Stimulated activated CD8-positive, alpha-beta memory T cell treated with anti-CD3 and anti-CD28 coated beads, Interleukin-2, amount 100 ng/mL, for 48 hours (primary cell): ENCODE measurements at places on chromosomes 4 and X.

GRCh38 chrX:12741416-12741815, 49.8 kb upstream of the PRPS2 start:
- no peak for DNase-seq

DNA sequence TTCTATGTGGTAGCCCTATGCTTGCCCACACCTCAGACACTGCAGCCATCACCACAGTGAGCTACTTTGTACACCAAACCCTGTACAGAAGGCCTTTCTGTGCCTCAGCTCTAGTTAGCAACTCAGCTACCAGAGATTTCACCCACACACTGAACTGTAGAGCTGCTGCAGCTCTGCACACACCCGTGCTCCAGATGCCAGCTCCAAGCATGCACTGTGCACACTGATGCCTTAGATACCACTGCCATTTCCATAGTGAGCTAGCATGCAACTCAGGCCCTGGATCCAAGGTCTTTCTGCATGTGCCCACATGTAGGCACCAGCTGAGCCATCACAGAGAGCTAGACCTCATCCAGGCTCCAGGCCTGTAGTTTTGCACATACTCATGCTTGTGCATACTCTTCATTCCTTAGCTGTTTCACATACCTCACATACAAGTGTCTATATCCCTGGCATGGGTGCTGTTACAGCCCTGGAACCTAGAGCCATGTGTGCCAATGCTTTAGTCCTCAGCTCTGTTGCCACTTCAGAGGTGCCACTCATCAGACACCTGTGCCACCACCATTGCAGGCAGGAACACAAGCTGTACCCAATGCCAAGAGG, 423.5 kb upstream of the NDST3 start:
- no peak for DNase-seq

DNA sequence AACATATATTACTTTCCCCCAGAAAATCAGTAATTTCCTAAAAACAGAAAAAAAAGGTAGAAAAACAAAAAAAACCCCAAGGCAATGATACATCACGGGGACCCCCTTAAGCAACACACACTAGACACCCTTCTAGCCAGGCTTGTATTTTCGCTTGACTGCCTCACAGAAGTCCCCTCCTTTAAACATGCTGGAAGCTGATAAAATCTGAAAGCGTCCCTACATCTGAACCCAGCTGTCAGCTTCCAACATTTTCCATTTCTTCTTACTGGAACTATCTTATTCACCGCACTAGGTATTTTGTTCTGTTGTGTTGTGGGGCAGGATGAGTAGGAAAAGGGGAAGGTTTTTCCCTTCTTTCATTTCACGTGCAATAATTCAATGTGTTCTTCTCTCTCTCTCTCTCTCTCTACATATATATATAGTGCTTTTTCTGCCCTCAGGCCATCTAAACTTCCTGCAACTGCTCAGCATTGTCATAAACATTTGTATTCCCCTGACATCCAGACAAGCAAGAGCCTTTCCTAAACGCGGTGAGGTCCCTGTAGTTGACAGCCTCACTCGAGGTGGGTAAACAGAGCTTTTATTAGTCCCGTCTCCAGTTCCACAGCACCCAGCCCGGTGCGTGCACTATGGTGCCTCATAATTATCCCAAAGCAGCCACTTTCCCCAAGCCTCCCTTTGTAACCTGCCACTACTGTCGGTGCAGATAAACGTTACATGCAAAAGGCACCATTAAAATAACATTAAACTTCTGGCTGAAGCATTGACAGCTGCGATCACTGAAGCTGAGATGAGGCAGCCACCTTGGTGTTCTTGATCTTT, 82.5 kb downstream of the GATB start:
- DNase-seq, result no peak

GRCh38 chrX:20459410-20460350, 193.0 kb upstream of the RPS6KA3 start:
- no peak for DNase-seq

- DNase-seq, result no peak
Observed at GRCh38 chr4:48668254-48669017, 111.6 kb downstream of the FRYL start.

- DNase-seq, result no peak
Observed at GRCh38 chr4:143381189-143382118, 44.8 kb downstream of the GAB1 start.
